ENCODE measurements at places on chromosomes 13 and 19.

- no peak for DNase-seq
These were observed 1.2 kb downstream of the ACP5 start for GRCh38 chr19:11576227-11576626.

- DNase-seq: no peak
These were observed 60.4 kb downstream of the ADGRE1 start for GRCh38 chr19:6947745-6948144.

DNA sequence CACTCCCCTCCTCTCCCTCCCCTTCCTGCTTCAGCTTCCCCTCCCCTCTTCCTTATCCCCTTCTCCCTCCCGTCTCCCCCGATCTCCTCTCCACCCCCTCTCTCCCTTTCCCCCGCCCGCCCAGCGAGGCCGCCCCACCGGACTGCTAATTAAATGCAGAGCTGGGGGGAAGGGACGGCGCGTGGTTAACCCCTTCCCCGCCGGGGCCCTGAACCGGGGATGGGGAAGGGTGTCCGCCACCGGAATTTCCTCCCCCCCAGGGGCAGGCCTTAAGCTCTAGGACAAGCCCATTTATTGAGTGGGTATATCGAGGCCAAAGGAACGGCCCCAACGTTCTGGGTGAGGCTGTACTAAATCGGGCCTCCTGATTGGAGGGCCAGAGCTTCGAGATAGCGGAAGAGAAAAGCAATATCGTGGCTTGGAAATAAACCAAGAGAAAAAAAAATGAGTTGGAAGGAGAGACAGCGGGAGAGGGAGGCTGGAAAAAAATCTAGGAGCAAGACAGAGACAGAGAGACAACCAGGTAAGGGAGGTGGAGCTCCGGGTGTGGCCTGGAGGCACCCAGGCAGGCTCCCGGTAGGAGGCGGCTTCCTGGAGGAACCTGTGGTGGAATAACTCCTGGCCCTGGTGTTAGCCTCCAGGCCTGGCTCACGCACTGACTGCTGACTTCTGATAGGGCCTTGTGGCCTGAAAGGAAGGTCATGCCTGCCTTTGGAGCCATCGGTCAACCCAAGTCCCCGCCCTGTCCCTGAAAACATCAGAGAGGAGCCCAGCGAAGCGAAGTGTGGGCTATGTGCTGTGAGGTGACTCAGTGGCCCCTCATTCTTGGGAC, 11.6 kb upstream of the JUND start:
- no peak for DNase-seq

GRCh38 chr13:102020611-102021216, 381.1 kb downstream of the FGF14 start:
- no peak for DNase-seq

- no peak for DNase-seq
These were observed 72.8 kb downstream of the COG3 start for GRCh38 chr13:45537516-45537915.

DNA sequence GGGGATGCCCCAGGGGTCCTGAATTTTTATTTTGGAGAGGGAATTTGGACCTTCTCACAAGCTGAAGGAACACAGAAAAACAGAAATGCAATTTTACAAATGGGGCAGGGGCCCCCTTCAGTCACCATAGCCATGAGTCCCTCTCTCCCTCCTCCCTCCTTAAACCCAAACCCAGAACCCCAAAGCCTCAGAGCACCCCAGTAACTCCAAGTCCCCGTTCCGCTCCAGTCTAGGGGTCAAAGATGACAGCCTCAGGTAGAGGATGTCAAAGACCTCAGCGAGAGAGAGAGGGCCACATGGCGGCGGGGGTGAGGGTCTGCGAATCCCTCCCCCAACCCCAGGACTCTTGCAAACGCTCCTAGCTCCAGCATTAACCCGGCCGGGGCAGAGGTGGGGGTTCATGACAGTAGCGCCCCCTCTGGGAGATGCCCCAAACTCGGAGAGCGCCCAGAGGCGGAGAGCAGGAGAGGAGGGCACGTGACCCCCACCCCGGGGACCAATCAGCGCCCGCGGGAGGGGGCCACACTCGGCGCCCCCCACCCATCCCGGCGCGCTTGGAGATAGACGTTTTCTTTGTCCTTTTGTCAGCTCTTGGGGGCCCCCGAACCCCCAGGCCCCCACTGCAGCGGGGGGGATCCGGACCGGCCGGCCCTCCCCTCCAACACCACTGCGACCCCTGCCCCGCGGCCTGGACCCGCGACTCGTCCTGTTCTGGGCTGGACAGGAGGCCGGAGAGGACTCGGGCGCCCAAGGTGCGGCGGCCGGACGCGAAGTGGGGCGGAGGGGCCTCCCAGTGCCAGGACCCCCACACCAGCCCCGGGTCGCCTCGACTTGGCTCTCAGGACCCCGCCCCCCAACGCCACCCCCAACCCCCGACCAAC, 20.8 kb upstream of the SEMA6B start:
- DNase-seq: no peak
